CD8-positive, alpha-beta T cell (primary cell): ENCODE measurements at places on chromosomes 6 and 20. TPM values are rescaled to one million over a fixed set of nuclear protein-coding genes. Genes with fewer than 3 reads are reported as not detected.

Gene PNRC1
- 1,236 TPM for total RNA-seq

Gene PANK2
- total RNA-seq = 44.2 TPM

Gene TMEM74B
- total RNA-seq = not detected

Gene GPX6
- total RNA-seq = not detected

Gene USP49
- total RNA-seq = 1.8 TPM

Gene C20orf202
- total RNA-seq = not detected
